ENCODE measurements at places on chromosomes 16 and 17.
A peak's percentile ranks its signal among the peaks of the same experiment; 100 is the strongest.

DNA sequence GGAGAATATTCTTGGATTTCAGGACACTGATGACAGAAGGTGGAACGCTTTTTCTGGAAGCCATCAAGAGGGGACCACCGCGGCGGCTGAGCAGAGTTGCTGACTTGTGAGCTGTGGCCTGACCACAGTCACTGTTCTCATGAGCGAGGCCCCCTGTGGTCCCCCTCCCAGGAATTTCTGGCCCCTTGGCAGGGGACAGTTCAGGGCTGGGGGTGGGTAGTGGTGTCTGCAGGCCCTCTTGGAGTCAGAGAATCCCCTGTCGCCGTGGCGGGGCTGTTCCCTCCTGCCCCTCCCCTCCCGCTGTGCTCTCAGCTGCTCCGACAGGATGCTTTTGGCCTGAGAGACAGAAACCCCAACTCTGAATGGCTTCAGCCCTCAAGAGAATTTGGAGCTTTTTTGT is 292.0 kb downstream of the SEC14L1 start:
- DNase-seq = no peak

GRCh38 chr16:23141959-23142740 is 7.1 kb downstream of the USP31 start:
- no peak for DNase-seq

- DNase-seq = no peak
Measured at GRCh38 chr17:20313306-20313705, 154.0 kb downstream of the LGALS9B start.

- no peak for DNase-seq
Measured at GRCh38 chr17:17886726-17887125, 49.9 kb upstream of the SREBF1 start.

GRCh38 chr17:39703913-39704312 is 4.0 kb downstream of the ERBB2 start:
- DNase-seq = no peak

- no peak for DNase-seq
Measured at GRCh38 chr16:56196381-56196780, 5.1 kb downstream of the GNAO1 start.

DNA sequence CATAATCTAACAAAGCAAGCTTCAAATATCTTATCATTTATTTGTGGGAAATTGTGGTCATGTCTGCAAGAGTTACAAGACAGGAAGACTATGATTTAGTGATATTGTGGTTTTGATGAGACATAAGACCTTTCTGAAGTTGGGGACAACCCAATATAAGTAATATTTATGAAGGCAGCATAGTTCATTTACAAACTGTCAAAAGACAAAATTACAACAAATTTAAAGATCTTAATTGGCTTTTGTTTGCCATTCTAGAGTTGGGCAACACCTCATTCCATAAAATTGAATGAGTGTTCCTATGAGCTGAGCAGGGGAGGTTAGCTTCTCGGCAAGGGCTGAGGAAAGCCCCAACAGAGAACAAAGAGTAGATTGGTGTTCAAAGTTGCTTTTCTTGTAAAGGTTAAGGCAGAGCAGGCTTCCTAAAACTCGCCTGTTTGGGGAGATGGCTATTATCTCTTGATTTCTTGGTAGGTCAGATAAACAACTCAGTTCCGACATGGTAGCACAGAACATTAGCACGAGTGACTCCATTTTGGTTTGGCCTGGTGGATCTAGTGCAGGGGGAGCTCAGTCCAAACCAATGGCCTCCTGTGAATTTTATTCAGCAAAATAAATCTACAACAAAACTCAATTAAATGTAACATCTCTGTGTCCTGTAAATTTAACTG is 10.9 kb upstream of the MMD start:
- peak; percentile 21 for DNase-seq

- no peak for DNase-seq
Measured at GRCh38 chr16:77767211-77767610, 21.2 kb upstream of the VAT1L start.

DNA sequence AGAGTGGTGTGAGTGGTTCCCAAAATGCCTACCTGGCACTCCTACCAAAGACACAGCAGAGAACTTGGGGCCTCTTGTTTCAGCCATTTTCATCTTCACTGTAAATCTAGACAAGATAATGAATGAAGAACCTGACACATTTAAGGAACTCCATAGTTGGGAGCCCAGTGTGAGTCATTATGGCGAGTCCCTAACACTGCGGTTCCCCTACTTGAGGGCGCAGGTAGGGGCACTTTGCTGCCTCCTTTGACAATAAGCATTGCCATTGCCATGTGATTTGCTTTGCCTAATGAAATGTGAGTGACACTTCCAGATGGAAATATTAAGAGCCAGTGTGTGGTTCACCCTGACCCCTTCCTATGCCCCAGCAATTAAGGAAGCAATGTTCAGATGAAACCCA is 517.6 kb downstream of the MAF start:
- DNase-seq = peak; percentile 49

GRCh38 chr17:40026816-40027613 is 11.8 kb downstream of the CSF3 start:
- DNase-seq = peak; percentile 44

DNA sequence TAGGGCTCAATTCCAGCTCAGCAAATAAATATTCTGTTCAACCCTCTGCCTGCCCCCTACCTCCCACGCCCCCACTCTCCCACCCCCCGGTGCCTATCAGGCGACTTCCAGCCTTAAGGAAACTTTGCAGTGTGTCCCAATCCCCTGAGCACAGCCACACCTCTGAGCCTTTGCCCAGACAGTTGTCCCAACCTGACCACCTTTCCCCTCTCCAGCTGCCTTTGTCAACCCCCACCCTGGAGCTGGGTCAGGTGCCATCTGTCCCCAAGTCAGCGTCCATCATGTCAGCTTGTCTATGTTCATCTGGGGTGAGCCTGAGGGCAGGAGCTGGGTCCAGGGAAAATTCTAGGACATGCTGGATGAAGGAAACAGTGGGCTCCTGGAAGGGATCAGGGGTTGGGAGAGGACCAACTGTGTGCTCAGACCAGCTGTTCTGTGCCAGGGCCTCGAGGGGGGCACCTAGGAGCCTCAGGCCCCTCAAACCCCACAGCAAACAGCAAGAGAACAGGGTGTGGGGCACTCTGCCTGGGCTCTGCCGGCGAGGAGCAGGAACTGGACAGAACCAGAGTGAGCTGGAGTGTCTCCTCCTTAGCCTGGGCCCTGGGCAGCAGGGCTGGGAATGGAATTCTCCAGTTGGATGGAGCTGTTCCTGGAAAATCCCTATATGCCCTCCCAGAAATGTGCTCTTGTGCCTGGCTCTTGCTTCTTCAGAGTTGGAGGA is 17.8 kb downstream of the CDH16 start:
- DNase-seq = no peak

DNA sequence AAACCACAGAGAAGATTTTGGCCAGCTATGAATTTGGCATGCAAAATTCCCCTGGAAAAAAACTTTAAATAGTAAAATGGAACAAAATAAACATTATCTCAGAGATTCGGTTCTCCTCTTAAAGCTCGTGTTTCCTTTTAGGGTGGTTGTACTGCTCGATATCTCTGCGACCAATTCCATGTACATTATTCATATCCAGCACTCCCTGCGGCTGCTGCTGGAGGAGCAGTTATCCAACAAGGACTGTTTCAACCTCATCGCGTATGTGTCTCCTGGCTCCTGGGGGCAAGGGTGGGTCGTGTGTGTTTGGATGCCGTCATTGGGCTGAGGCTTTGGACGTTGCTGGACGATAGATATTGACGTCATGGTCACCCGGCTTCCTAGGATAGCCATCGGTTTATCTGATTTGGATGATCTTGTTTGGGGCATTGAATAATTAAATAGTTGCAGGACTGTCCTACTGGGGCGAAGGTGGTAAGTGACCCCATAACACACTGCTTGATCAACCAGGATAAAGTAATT is 33.8 kb downstream of the VWA3A start:
- DNase-seq = no peak

GRCh38 chr16:18037051-18037450 is 299.5 kb downstream of the NPIPA8 start:
- no peak for DNase-seq

DNA sequence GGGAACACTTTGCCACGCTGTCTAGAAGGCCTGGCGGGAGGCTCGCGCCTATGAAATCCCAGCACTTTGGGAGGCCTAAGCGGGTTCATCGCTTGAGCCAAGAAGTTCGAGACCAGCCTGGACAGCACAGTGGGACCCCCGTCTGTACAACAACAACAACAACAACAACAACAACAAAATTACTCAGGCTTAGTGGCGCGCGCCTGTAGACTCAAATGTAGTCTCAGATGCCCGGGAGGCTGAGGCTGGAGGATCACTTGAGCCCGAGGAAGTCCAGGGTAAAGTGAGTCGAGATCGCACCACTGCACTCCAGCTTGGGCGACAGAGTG is 297 bp upstream of the SLFN13 start:
- no peak for DNase-seq

DNA sequence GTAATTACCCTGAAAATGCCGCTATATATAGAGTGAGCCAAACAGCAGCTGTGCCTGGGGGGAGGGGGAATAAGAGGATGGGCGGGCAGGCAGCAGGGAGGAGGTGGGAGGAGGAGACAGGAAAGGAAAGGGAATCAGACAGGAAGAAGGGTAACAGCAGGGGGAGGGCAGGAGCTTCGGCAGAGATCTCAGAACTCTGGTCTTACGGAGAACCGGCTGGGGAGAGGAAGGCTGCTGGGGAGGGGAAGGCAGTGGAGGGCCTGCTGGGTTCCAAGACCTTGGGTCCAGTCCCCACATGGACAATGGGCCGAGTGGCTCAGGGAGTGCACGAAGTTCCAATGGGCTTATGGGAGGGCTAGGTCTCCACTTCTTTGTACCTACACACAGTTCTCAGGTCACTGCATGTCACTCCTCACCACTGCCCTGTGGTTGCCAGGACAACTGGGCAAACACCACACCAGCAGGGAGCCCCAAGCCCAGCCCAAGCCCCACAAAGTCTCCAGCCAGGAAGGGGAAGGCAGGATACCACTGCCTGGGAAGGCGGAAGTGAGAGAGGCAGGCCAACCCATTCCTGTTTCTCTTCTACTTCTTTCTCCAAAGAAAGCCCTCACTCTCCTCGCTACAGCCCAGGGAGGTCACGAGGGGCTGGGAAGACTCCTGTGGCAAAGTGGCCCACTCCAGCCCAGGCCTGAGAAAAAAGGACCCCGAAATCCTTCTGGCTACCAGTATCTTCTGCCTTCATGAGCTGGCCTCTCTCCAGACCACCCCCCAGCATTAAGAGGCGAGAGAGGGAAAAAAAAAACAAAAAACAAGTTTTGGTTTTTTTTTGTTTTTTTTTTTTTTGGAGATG is 25.3 kb downstream of the G6PC3 start:
- DNase-seq = peak; percentile 90

DNA sequence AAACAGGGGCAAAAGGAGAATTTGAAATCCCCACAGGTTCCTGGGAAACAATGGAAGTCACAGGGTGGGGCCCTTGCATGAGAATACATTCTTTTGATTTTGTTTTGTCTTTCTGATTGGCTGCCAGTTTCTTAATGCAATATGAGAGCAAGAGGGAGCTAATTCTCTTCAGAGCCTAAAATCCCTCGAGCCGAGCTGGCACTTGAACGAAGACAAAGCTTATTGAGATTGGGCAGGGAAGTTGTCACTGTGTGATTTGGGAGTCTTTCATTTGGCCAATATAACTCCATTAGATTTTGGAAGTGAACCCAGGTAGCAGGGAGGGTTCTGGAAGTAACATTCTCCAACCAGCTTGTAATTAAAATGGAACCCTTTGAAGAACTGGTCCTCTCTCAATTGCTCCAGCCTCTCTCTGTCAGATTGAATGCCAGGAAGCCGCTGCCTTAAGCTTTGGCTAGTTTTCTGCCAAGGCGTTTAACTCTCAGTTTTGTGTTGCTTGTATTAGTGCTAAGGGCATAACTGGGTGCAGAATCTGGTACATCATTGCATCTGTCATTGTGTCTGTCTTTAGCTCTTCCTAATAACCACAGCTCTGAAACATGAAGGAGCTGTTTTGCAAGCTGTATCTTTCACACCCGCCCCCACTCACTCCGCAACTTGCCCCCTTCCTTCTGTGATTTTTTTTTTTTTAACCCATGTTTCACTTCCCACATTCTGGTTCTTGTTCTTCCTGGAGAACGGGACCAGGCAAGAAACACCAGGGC is 272.0 kb downstream of the MAF start:
- DNase-seq = no peak

DNA sequence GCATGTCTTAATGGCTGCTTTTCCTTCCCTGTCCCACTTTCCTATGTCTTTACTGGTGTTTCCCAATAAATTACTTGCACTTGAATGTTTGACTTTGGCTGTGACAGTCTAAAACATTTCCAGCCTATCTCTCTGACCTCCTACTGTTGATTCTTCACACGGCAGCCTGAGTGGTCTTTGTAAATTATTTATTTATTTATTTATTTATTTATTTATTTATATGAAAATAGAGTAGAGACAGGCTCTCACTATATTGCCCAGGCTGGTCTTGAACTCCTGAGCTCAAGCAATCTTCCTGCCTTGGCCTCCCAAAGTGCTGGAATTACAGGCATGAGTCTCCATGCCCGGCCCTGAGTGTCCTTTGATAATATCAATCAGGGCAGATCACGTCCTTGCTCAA is 28.4 kb upstream of the LYRM9 start:
- DNase-seq = no peak

DNA sequence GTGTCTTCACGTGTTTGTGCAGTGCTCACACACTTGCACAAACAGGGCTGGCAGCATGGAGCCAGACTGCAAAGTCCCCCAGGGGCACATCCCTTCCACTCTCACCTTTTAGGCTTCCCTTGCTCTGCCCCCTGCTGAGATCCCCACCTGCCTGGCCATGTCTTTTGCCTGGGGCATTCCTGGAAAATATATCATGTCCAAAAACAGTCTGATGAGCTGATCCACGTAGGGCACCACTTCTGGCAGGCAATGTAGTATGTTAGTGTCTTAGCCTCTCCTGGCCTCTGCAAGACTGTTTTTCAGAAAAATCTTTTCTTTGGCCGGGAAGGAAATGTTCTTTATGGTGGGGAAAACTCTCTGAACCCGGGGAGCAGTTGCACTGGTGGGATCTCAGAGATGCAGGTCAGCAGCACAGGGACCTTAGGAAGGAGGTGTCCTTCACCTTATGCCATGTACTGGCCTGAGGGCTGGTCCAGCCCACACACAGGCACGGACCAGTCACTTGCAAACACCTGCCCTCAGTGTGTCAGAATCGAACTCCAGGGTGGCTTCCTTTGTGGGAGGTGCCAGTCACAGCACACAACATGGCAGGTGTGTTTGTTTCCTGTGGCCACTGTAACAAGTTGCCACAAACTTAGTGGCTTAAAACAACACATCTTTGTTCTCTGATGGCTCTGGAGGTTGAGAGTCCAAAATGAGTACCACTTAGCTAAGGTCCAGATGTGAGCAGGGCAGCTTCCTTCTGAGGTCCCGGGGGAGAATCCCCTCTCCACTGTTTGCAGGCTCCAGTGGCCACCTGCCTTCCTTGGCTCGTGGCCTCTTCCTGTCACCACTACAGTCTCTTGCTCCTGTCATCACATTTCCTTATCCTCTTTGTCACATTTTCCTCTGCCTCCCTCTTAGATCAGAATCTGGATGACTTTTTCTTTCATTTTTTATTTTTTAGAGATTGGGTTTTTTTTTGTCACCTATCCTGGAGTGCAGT is 46.6 kb downstream of the MPRIP start:
- DNase-seq = no peak

Measured in MV-4-11 (cell line).